ENCODE measurements at places on chromosomes 5 and 9.

DNA sequence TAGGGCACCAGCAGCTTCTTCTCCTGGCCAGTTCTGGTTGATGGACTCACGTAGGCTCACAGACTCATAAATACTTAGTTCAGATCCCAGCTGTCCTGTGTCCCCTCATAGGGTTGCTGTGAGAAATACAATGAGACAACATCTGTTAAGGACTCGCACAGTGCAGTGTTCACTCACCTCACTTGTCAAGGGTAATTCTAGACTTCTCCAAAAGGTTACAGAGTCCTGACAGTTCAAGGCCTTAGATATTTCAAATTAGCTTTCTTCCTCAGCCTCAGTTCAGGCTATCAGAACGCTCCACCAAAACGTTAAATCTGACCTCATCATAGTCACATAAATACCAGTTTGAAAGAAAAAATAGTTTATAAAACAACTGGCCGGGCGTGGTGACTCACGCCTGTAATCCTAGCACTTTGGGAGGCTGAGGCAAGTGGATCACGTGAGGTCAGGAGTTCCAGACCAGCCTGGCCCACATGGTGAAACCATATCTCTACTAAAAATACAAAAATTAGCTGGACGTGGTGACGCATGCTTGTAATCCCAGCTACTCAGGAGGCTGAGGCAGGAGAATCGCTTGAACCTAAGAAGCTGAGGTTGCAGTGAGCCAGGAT lies 106.3 kb downstream of the UGCG start:
- DNase-seq = no peak

DNA sequence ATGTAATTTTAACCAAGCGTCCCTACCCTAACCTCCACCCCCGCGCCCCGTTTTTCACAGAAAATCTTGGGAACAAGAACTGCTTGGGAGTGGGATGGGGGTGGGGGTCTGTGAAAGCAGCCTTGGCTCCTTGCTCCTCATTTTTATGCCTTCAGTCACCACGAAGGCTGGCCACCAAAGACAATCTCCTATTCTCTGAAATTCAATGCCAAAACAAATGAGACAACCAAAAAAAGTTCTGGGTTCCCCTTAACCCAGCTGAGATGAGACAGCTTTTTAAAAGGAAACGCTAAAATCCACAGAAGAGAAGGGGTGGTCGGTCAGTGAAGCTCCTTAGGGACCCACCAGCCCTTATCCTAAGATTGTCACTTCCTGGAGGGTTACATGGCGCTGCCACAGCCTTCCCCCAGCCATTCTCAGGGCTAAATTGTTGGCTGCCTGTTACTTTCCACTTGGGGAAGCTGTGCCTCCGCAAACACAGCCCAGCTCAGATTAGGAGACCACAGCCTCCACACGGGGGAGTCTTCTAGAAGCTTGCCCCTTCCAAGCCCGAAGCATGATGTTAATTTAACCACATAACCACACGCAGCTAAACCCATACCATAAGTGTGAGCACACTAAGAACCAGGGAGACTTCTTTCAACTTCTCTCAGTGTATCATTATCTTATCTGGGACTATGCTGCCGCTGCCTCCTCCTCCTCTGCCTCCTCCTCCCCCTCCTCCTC lies 136.3 kb downstream of the FOXD1 start:
- DNase-seq = peak; percentile 80

DNA sequence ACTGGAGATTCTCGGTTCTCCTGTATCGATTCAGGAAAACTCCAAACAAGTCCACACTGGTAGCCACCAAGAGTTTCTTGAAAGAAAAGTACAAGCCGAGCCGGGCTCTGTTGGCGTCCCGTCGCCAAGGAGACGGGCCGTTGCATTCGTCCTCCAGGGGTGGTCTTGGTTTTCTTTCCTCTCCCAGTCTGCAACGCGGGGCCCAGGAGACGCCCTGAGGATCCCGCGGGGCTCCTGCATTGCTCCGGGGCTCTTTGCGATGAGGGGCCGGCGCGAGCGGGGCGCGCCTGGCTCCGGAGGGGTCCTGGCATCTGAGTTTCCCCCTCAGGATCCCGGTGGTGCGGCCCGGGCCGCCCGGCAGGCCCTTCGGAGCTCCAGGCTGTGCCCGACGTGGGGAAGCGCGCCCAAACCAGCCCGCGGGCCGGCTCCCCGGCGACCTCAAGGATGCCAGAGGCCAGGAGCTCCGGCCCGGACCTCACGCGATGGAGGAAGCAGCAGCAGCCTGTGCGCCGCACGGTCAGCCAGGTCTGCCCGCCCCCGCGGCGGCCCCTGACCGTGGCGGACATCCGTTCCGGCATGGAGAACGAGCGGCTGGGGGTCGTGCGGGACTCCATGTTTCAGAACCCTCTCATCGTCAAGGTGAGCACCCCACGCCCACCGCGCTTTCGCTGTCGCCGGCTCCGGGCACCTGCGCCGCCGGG lies at the start of gene CFAP77:
Gene CFAP77, plus strand, starts transcription at position 384 of the 701 bp plus-strand sequence. Its CDS starts 61 bp downstream, at position 445.
- peak; percentile 29 for DNase-seq

DNA sequence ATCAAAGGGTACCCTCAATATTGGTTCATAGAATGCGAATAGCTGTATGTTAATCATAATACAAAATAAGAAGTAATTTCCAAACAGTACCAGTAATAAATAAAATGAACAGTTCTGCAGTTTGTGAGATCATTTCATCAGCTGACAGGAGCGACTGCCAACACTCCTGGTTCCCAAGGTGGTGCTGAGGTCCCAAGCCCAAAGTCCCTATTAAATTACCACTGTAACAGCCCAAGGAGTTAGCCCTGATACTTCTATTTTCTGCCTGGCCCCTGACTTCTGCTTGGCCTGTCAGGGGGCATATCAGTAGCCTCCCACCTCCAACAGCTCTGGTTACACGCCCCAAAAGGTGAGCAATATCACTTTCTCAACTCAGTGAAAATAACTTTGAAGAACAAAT lies 47.1 kb downstream of the ANKH start:
- DNase-seq = no peak

DNA sequence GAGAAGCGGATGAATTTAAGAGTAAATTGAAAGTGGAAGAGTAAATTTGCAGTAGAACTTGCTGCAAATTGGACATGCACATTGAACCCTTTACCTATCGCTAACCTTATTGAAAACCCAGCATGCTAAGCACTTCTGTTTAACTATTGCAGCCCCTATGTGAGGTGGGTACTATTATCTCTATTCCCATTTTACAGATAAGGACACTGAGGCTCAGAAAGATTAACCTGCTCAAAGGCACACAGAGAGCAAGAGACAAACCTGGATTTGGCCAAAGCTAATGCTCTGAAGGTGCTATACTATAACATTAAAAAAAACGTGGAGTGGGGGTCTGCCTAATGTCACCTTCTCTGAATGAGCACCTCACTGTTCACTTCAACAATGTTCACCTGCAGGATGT lies 21.0 kb downstream of the SH3RF2 start:
- DNase-seq = no peak

- peak; percentile 76 for DNase-seq
These were observed at the start of gene RAI14 for GRCh38 chr5:34656001-34656699. TSS of gene RAI14 (plus strand) at chr5:34656328. CDS start at chr5:34686920, 30,592 bp downstream.

DNA sequence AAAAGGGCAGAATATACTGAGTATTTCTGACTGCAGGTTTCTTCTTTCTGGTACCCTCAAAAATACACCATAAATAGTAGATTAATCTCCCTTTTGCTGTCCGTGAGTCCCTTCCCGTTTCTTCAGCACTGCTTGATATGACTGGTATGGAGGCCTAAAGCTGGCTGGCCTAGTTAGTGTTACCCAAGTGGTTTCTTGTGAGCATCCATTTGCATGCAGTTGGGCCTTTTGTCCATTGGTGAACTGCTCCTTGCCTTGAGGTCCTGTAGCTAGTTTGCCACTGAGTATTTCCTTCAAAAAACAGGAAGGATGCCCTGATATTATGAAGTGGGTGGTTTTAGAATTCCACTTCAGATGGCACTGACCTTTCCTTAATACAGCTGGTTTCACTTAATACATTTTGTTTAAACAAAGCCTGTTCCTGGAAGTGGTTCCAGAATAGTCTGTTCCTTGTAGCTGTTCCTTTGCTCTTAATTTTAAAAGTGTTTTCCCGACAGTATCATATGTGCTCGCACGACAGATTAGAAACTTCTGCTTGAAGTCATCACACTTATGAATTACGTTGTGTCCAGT lies 40.0 kb upstream of the ABL1 start:
- DNase-seq = no peak

GRCh38 chr5:7606840-7607465 lies 211.0 kb downstream of the ADCY2 start:
- DNase-seq = no peak

- no peak for DNase-seq
These were observed 518.2 kb downstream of the TLR4 start for GRCh38 chr9:118222375-118222774.

DNA sequence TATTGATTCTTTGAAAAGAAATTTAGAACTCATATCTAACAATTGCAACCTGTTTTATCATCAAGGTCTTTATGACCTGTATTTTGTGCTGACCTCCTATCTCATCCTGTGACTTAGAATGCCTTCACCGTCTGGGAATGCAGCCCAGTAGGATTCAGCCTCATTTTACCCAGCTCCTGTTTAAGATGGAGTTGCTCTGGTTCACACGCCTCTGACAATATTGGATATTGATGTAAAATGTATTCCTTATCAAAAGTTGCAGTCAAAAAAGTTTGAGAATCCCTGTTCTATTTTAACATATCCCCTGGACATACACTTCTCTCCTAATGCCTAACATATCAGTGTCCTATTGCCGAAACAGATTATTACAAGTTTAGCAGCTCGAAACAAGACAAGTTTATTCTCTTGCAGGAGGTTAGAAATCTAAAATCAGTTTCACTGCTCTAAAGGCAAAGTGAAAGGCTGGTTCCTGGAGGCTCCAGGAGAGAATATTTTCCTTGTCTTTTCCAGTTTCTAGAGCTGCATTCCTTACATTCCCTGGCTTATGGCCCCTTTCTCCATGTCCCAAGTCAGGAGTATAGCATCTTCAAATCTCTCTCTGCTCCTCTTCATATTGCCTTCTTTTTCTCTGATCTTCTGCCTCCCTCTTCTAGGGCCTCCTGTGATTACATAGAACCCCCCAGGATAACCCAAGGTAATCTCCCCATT lies 31.5 kb upstream of the LVRN start:
- DNase-seq = no peak

- DNase-seq = no peak
These were observed 90.5 kb downstream of the FSTL4 start for GRCh38 chr5:133521801-133522200.

DNA sequence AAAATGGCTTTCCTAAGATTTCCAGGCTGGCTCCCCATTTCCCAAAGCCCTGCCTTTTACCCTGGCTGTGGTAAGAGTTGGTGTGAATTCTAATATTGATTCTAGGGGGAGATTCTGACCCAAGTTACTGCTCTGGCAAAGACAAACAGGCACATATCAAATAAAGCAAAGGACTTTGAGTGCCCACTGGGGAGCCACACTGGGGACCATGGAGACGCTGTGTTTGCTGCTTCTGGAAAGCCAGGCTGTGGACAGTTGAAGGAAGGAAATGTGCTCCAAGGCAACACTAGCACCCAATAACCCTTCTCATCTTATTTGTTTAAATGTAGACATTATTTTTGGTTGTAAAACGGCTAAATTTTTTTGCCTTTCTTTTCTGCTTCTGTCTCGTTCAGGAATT lies 78.7 kb downstream of the SNCAIP start:
- no peak for DNase-seq

DNA sequence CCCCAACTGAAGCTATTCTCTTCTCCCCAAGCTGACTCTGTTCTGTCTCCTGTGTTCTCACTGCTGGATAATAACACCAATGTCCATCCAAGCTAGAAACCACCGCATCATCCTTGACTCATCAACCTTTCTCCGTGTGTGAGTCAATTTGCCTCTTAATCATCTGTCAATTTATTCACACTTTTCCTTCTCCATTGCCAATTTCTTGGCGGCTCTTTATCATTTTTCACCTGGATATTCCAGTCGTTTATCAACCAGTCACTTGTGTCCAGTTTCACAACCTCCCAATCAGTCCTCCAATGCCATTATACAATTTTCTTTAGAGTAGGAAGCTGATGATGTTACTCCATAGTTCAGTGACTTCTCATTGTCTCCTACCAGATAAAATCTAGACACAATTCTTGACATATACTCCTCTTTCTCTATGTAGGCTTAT lies 45.4 kb upstream of the LIFR start:
- peak; percentile 49 for DNase-seq

- no peak for DNase-seq
These were observed 76.6 kb upstream of the ADAMTS16 start for GRCh38 chr5:5063533-5063953.

DNA sequence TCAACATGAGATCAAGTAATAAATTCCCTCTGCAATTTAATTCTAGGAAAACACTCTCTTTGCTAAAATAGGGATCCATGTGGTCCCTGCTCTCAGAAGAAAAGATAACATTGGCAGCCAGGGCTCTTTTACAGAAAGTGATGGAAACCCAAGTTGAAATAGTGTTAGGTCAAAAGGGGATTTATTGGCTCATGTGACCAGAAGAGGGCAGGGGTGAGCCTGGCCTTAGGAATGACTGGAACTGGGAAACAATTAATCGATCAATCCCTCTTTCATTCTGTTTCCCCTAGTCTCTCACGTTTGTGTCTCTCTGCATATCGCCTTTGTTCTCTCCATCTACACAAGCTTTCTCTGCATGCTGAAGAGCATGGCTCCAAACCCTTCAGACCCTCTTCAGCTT lies 58.3 kb upstream of the ALDH1B1 start:
- no peak for DNase-seq

GRCh38 chr5:1202798-1203185 lies 1.4 kb downstream of the SLC6A19 start:
- no peak for DNase-seq

DNA sequence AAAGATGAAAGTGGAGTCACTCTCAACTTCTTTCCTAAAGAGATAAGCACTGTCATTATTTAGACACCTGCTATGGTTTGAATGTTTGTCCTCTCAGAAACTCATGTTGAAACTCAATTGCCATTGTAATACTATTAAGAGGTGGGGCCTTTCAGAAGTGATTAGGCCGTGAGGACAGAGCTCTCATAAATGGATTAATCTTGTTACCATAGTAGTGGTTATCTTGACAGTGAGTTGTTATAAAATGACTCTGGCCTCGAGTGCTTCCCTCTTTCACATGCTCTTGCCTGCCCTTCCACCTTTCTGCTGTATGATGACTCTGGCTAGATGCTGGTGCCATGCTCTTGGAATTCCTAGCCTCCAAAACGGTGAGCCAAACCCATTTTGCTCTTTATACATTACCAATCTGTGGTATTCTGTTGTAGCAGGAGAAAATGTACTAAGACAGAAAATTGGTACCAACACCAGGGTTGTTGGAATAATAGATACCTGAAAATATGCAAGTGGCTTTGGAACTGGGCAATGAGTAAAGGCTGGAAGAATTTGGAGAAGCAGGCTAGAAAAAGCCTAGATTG lies 38.0 kb downstream of the GDA start:
- no peak for DNase-seq

DNA sequence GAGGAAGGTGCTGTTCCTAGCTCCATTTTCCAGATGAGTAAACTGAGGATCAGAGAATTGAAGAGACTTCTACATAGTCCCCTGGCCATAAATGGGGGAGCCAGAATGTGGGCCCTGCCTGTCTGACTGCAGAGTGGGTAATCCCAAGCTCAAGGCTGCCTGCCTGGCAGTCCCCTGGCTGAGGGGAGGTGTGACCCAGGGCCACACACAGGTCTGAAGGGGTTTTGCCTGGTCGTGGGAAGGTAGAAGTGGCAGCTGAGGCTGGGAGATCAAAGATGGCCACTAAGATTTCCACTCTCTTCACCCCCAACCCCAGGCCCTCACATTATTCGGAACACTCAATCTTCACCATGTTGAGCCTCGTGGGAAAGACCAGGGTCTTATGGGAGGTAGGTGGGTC lies 176.3 kb downstream of the MACROH2A1 start:
- no peak for DNase-seq
